ENCODE measurements at places on chromosomes 5 and 9.

DNA sequence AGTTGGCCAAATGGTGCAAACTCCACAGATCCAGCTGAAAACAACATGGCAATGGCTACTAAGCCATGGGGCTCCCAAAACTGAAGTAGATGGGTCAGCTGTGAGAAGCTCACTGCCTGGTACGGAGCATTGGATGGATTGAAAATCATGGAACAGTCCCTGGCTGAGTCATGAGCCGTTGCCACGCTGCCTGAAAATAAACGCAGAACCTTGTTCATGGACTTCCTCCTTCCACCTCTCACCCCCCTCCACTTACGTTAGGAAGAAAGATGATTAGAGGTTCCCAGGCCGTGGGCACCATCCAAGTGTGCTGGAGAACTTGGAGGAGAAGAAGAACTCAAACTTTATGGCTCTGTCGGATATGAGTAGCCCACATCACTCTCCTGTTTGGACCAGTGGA is 6.8 kb upstream of the DIPK1B start:
- DNase-seq: no peak

- no peak for DNase-seq
Observed at GRCh38 chr9:34653151-34654072, 1.4 kb downstream of the IL11RA start.

GRCh38 chr5:154190595-154191304 is at the start of gene GALNT10:
Gene GALNT10 (plus strand): TSS chr5:154190733. CDS start chr5:154190867, 134 bp downstream.
- peak; percentile 80 for DNase-seq

- DNase-seq: no peak
Observed at GRCh38 chr5:10800852-10801251, 39.8 kb upstream of the DAP start.
